ENCODE measurements at places on chromosomes 6 and 20.

GRCh38 chr6:3159805-3160781 is 2.7 kb upstream of the TUBB2A start:
- DNase-seq = no peak

- DNase-seq = no peak
Measured at GRCh38 chr20:57484772-57485171, 40.2 kb downstream of the CTCFL start.

DNA sequence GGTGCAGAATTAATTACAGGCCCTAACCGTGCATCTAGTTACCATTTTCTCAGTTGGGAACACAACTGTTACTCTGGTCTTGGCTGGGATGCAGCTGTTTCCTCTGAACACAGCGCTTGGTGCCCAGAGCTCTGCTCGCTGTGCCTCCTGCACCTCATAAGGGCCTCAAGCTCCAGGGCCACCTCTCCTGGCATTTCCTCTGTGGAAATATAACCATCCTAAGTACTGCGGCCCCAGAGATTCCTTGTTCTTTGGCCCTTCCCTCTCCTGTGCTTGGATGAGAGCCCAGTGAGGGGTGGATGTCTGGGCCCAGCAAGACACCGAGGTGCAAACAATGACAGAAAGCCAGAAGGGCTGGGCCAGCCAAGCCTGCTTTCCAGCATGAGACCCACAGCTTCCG is 169.9 kb upstream of the CST7 start:
- no peak for DNase-seq

- no peak for DNase-seq
Measured at GRCh38 chr6:132236744-132237143, 164.5 kb downstream of the MOXD1 start.

- DNase-seq = no peak
Measured at GRCh38 chr6:100105919-100106529, 112.0 kb upstream of the MCHR2 start.

Measured in stimulated activated CD4-positive, alpha-beta T cell treated with anti-CD3 and anti-CD28 coated beads, Interleukin-2, amount 100 ng/mL, for 48 hours (primary cell).